ENCODE measurements at places on chromosomes 16 and 17.
A peak's percentile ranks its signal among the peaks of the same experiment; 100 is the strongest.

GRCh38 chr17:17856386-17856785, 19.6 kb upstream of the SREBF1 start:
- DNase-seq: no peak

DNA sequence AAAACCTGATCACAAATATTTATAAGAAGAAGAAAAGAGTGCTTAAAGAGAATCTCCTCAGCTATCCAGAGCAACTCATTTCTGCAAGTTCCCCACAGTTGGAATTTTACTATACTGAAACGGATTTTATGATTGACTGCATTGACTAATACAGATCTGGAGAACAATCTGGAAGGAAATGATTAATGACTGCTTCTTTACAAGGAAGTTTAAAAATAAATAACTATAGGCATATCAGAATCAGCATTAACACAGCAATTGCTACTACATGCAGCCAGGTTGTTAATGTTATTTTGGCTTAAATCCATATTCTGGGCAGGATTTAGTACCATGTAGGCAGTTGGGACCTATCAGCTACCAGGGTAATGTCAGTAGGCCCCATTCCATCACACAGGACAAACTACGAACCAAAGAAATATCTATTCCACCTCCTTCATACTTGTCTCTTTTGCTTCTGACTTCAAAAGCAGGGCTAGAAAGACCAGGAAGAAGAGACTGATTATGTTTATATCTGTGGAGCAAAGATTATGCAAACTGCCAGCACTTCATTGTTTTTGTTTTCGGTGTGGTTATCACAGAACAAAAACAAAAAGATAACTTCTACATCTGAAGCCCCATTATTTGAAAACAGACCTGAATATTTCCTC, 3.9 kb downstream of the SKAP1 start:
- no peak for DNase-seq

DNA sequence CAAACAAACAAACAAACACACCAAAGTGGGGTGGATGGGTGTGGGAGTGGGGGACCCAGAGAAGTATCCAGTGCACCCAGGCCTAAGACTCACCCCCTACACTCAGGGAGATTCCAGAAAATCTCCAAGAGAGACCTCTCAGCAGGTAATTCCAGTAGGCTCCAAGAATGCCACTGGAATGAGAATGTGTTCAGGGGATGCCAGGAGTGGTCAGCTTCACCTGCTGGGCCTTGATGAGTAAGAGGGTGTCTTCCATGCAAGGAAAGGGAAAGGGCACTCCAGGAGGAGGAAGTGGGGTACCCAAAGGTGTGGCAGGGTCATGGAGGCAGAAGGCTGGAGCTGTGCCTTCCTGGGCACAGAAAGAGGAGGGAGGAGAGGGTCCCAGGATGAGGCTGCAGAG, 9.9 kb downstream of the CDH1 start:
- no peak for DNase-seq

GRCh38 chr16:90077757-90078578, 837 bp upstream of the PRDM7 start:
- DNase-seq: peak; percentile 17

GRCh38 chr17:6936370-6937028, 59.4 kb upstream of the ALOX12 start:
- no peak for DNase-seq

- no peak for DNase-seq
Observed at GRCh38 chr16:15879255-15879811, 9.1 kb downstream of the CEP20 start.

DNA sequence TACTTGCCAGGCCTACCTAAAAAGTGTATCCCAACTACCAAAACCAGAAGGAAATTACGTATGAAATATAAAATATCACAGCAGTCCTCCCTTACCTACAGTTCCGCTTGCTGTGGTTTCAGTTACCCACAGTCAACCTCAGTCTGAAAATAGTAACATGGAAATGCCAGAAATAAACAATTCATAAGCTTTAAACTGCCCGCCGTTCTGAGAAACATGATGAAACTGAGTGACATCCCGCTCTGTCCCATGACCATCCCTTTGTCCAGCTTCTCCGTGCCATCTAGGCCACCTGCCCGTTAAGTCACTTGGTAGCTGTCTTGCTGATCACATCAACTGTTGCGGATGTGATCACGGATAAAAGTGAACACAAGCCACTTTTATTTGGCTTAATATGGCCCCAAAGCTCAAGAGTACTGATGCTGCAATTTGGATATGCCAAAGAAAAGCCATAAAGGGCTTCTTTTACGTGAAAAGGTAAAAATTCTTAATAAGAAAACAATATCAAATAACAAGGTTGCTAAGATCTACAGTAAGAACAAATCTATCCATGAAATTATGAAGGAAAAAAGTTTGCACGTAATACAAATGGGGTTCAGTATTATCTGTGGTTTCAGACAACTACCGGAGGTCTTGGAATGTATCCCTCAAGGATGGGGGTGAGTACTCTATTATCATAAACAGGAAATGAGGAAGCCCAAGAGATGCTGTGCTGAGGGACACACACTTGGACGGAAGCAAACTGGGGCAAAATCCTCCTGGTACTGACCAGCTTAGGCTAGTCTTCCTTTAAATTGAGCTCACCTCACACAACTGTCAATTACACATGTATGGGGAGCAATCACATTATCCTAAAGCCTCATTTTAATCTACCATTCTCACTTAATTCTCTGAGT, 8.2 kb downstream of the USP22 start:
- no peak for DNase-seq

DNA sequence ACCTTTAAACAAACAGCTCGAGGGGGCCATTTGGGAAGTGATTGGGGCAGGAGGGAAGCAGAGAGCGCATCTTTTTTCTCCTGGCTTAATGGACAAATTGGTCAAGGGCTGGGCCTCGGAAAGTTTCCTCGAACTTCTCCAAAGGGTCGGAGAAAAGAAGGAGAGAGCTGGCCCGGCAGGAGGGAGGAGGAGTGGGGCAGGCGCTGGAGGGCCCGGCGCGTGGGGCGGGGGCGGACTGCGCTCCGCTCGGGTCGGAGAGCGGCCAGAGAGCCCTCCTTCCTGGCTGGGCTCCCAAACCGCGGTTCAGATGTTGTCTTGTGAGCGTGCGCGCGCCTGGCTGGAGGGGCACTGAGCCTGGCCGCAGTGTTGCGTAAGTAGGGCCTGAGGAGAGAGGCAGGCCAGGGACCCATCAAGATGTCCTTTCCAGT, 1.2 kb downstream of the MMP2 start:
- no peak for DNase-seq

- no peak for DNase-seq
Observed at GRCh38 chr17:43020789-43021740, 1.1 kb downstream of the VAT1 start.

- DNase-seq: no peak
Observed at GRCh38 chr17:69654981-69655855, 240.7 kb downstream of the MAP2K6 start.

GRCh38 chr16:53756275-53756996, 52.5 kb downstream of the FTO start:
- no peak for DNase-seq

DNA sequence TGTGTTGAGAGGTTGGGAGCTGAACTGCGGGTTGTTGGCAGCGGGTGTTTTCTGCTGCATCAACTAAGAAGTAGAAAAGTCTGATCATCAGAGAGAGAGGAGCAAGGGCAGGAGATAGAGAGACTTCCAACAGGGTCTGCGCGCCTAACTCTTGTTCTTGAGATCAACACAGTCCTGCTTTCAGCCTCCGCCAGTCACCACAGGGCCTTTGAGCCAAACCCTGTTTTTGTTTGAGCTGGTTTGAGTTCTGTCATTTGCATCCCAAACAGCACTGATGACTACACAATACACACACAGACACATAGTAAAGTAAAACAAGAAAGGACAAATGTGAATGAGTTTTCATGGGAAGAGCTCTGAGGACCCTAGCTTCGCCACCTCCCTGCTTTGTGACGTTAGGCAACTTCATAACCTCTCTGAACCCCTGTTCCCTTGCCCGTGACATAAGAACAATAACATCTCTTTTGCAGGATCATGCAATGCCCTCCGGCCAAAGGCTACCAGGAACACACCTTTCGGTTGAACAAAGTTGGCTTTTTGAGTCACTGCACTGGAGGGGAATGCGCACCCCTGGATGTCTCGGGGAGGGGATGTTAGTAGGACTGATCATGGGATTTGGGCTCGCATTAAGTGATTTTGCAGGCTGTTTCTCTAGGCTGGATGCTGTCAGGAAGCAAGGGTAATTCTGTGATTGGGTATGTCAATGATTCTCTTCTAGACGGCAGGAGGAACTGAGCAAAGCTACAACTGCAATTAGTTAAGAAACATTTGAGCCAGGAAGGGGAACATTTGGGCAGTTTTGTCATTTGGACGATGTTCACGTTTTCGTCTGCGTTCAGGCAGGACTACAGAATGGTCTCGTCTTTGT, 92.3 kb downstream of the C16orf78 start:
- no peak for DNase-seq

DNA sequence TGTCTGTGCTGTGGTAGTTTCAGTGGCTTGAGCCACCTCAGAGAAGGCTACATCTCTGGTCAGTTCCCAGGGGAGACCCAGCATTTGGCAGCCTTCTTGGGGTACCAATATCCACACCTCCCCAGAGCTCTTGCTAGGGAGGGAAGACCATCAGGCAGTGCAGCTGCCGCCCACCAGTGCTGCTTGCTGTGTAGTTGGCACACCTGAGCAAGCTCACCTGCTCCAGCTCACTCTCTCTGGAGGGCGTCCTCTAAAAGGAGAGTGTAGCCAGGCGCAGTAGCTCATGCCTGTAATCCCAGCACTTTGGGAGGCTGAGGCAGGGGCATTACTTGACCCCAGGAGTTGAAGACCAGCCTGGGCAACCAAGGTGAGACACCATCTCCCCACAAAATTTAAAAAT, 29.8 kb downstream of the CDIP1 start:
- DNase-seq: no peak

GRCh38 chr16:71882505-71883167, 1.3 kb downstream of the ZNF821 start:
- DNase-seq: peak; percentile 43

DNA sequence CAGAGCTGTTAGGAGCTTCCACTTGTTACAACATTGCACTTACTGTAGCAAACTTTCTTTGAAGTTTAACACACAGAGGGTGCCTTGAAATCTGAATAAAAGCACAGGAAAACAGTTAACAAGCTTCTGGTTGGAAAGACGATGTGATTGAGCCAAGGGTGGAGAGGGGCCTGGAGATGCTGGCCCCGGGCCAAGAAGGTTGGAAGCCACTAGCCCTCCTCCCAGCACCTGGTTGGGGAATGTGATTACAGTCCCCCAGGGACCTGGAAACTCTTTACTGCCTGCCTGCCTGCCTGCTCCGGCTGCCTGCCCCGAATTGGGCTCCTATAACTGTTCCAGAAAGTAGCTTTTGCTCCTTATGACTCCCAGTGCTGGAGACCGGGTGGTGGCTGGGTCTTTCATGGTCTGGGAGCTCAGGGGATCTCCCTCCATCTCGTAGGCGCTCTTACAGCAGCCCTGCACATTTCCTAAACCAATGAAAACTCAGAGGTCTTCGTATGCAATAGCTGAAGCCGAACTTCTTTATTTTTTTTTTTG, 48.0 kb upstream of the ZFHX3 start:
- no peak for DNase-seq

GRCh38 chr16:12362482-12363458, 386.2 kb downstream of the SNX29 start:
- no peak for DNase-seq

- DNase-seq: no peak
Observed at GRCh38 chr16:17387256-17387655, 83.5 kb downstream of the XYLT1 start.

DNA sequence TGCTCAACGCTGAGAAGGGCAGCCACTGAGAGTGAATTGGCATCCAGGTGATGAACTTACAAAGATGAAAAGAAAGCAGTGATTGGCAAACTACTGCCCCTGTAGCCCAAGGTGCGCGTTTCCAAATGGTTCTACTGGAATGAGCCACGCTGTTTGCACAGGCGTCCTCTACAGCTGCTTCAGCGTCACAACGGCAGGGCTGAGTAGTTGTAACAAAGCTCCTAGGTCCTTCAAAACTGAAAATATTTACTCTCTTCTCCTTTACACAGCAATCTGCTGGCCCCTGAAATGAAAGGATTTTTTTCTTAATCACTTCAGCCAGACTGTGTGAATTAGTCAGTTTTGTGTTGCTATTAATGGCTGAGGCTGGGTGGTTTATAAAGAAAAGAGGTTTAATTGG, 107.2 kb upstream of the FOXF1 start:
- DNase-seq: no peak

- DNase-seq: no peak
Observed at GRCh38 chr16:66988197-66988788, at the start of gene CES4A. TSS of gene CES4A (plus strand) at chr16:66988589. CDS start at chr16:66988773, 184 bp downstream.
